Activated naive CD4-positive, alpha-beta T cell treated with Interleukin-2 at 50 U/mL for 16 hours (primary cell): ENCODE measurements at places on chromosomes 4 and X.

DNA sequence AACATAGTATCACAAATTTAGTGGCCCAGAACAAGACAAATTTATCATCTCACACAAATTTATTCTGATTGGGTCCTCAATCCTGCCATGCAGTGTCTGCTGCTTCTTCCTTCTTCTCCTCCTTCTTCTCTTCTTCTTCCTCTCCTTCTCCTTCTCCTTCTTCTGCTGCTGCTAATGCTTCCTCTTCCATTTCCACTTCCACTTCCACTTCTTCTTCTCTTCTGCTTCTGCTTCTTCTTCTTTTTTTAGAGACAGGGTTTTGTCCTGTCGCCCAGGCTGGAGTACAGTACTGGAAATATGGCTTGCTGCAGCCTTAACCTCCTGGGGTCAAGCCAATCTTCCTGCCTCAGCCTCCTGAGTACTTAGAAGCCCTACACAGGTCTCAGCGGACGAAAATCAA is 37.5 kb downstream of the FGFBP1 start:
- DNase-seq, result no peak

DNA sequence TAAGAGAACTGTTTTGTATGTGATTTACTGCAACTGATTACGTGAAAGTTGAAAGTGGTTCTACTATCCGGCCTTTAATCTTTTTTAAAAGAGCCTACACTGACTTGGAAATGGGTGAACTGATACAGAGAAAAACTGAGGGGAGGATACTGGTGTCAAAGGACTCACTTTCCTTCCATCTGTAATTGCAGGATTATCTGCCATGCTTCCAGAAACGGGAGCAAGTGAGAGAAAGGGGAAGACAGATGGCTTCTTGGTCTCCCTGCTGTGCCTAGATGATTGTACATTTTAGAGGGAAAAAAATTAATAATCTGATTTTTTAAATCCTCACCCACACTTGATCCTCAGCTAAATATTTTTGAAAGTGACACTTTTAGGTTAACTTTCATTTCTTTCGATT is 88.3 kb upstream of the GRID2 start:
- no peak for DNase-seq

- no peak for DNase-seq
Measured at GRCh38 chr4:53591372-53591892, at the start of gene LNX1. TSS of gene LNX1 (minus strand) at chr4:53591486. CDS start at chr4:53574002, 17,484 bp downstream.

DNA sequence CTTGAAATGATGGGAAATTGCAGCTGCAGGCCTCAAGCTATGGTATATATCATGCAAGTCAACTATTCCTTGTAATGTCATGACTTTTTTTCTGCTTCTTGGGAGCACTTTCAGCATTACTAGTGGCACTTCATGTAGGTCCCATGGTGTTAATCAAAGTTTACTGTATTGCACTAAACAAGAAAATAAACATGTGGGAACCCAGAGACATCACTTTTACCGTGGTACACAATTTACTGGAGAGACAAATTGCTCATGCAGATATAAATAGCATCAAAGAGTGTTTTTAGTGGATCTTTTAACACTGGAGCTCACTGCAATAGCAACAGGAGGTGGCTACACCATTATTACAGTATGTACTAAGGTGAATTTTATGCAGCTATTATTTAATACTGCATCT is 79.2 kb downstream of the UNC5C start:
- DNase-seq, result no peak

- no peak for DNase-seq
Measured at GRCh38 chr4:79083406-79084010, 144.3 kb upstream of the PAQR3 start.

DNA sequence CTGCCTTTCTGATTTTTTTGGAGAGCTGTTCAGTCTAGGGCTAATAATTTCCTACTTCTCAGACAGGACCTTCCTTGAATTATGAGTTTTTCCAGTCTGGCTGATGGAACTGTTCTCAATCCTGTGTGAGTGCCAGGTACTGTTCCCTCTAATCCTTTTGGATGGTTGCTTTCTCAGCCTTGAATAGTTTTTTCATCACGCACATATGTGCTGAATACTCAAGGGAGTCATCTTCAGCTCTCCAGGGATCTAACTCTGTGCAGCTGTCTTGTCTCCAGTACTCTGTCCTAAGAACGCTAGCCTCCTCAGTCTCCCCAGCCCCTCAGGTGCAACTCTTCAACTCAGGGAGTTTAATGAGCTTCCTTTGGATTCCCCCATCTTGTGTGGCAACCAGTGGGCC is 93.2 kb downstream of the GASK1B start:
- DNase-seq, result no peak

- DNase-seq, result no peak
Measured at GRCh38 chr4:33914386-33914785, 2329.9 kb downstream of the ARAP2 start.

DNA sequence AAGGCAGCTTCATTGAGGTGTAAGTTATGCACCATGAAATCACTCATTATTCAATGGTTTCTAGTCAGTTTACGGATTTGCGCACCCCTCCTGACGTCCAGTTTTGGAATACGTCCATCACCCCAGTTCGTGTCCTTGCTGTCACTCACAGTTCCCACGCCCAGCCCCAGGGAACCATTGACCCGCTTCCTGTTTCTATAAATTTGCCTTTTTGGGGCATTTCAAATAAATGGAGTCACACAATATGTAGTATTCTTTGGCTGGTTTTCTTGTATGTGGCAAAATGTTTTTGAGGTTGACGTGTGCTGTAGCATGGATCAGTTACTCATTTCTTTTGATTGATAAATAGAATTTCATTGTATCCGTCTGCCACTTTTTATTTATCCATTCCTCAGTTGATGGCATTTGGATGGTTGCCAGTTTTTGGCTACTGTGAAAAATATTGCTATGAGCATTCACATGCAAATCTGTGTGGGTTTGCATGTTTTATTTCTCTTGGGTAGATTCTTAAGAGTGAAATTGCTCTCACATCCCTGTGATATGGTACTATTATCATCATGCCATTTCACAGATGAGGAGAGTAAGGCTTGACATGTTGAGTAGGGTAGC is 18.4 kb upstream of the SORCS2 start:
- no peak for DNase-seq

DNA sequence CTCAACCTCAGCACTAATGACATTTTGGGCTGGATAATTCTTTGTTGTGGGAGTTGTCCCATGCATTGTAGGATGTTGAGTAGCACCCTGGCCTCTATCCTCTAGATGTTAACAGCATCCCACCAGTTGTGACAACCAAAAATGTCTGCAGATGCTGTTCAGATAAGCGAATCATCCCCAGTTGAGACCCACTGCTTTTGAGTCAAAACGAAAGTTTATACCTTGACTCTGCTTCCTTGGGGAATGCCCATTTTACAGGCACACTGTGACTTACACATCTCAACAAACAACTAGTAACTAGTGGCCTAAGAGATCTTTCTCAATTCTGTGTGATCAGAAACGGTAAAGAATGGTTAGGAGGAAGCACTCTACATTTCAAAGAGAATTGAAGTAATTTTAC is 37.0 kb downstream of the SEPSECS start:
- DNase-seq, result no peak

GRCh38 chr4:130563185-130563888 is 1467.4 kb downstream of the C4orf33 start:
- DNase-seq, result no peak

- peak; percentile 34 for DNase-seq
Measured at GRCh38 chrX:71992711-71993110, 82.1 kb downstream of the NHSL2 start.
